ENCODE measurements at places on chromosomes 6 and 20.

- DNase-seq: no peak
Observed at GRCh38 chr6:389622-390021, 1.9 kb upstream of the IRF4 start.

DNA sequence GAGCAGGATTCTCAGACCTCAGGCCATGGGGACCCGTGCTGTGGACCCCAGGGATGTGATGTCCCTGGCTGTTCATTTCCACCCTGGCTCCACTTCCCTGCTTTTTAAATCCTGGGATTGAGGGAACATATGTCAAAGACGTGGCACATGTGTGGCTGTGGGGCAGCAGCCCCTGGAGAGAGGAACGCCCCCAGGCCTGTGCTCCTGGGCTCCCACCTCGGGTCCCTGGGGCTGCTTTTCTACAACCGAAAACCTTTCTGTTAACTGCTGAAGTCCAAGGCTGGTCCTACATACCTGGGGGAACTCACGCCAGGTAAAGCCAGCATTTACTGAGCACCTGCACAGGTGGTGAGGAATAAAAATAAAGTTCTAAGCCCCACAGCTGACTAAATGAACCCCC, 102.3 kb upstream of the FRMD1 start:
- DNase-seq: no peak

- no peak for DNase-seq
Observed at GRCh38 chr20:63944078-63944941, 11.9 kb downstream of the UCKL1 start.

- DNase-seq: no peak
Observed at GRCh38 chr20:53934421-53935343, 135.7 kb downstream of the BCAS1 start.

GRCh38 chr6:29696147-29697125, 15.5 kb upstream of the ZFP57 start:
- no peak for DNase-seq

Data from NCI-H2171 (cell line).